ENCODE measurements at places on chromosomes 12 and 14.
A peak's percentile ranks its signal among the peaks of the same experiment; 100 is the strongest.

GRCh38 chr12:59386236-59386635 is 209.6 kb upstream of the SLC16A7 start:
- no peak for ATAC-seq

DNA sequence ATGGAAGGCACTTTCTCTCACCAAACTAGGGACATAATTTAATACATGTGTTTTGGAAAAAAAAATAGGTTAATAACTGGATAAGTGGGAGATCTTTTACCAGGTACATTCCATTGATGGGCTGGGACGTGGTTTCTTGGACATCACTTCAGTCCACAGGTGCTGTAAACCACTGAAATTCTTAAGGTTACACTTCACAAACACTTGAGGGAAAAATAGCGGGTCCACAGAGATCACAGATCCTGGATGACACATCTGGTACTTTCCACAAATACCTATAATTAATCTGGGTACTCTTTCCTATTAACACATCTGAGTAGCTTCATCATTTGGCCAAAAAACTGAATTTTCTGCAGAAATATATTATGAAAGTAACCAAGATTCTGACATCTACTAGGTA is 85.0 kb downstream of the POLR3B start:
- ATAC-seq: no peak

- no peak for ATAC-seq
Measured at GRCh38 chr12:71640316-71640715, 23.3 kb downstream of the ZFC3H1 start.

DNA sequence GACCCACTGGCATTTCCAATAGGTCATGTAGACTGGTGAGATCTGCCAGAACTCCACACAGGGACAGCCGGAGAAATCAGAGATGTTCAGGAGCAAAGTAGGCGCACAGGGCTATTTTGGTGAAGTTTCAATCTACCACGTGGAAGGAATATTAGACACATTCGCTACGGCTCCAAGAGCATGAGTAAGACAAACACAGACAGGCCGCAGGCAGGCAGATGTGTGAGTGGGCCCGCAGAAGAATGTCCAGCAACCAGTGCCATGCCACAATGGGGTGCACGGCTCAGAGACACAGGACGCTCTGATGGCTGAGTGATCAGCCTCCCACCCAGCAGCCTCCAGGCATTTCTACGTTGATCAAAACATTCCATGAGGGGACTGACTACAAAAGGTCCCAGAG is 10.4 kb downstream of the SLC15A4 start:
- no peak for ATAC-seq

DNA sequence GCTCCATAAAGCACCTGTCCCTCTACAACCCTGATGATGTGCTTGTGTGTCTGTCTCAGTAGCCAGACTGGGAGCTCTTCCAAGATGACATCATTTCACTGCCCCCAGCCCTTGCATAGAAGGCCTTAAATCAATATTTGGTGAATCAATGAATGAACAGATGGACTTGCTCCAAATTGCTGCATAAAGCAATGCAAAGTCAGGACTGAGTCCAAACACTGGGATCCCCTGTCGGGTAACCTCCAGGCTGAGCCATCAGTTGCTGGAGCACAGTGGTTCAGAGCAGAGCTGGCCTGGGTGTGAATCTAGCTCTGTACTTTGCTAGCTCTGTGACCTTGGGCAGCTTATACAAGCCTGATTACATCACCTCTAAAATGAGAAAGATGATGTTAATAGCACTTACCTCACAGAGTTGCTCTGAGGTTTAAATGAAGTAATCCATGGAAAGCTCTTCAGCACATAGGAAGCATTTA is 120.3 kb upstream of the VASH1 start:
- no peak for ATAC-seq

DNA sequence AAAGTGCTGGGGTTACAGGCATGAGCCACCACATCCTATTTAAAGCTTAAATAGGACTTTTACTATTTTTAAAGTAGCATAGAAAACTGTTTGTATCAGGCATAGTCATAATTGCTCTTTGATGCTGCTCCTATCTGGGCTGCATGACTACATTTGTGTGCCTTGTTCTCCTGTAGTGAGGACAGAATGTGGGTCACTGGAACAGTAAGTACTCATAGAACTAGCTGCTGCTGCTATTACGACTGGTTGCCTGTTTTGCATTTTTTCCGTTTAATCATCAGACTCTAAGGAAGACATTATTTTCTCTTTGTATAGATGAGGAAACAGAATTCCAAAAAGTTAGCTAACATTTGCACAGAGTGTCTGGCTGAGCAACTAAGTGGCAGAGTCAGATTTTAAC is 42.8 kb downstream of the ZC3H14 start:
- ATAC-seq: peak; percentile 95

- ATAC-seq: no peak
Measured at GRCh38 chr12:97758194-97758501, 295.5 kb downstream of the RMST start.

- ATAC-seq: no peak
Measured at GRCh38 chr12:70002097-70002911, 177.3 kb downstream of the MYRFL start.

DNA sequence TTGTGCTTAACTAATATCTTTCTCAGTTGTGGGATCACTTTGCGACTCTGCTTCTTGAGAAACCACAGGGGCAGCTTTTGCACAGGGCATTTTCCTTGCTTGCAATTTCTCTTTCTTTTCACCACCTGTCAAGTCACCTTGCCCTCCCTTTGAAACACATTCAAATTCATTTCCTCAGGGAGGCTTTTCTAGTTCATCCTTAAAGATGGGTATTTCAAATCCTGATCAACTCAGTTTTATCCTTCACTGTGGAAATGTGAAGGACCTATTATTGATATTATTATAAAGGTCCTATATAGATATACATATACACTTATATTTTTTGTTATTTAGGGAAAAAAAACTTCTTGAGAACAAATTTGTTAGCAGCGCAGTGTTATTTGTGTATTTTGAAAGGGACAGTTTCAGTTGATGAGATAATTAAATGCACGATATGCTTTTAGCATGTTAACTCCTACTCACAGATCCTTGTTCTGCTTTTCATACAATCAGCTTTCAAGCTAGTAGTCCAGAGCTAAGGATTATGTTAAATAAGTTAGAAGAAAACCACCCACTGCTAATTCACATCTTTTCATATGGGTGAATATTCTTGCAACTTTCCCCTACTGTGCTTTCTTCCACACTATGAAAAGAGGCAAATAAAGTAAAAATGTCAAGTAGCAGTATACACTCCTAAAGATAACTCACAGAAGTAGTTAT is 501.4 kb upstream of the RGS6 start:
- no peak for ATAC-seq

DNA sequence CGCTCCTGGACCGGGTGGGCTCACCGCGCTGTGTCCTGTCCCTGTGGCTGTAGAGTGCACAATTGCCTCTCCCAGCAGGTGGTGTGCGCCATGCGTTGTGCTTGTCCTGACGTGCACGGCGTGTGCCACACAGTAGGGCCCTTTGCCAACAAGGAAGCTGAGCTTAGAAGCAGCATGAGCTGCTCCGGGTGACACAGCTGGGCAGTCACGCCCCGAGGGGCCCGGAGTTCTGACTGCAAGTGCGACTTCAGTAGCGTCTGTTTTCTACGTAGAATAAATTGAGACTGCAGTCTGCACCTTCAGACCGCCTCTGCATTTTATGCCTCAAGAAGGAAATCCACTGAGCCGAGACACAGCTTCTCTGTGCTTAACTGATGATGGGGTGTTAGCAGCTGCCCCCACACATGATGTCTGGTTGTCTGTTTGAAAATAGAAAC is 81.6 kb downstream of the ADGRD1 start:
- ATAC-seq: no peak

- no peak for ATAC-seq
Measured at GRCh38 chr14:100786576-100787219, 39.2 kb upstream of the MEG3 start.

- ATAC-seq: no peak
Measured at GRCh38 chr14:87522575-87522974, 470.4 kb downstream of the GALC start.

- ATAC-seq: no peak
Measured at GRCh38 chr14:92928258-92928629, 5.3 kb downstream of the CHGA start.

GRCh38 chr12:24630446-24630845 is 318.5 kb downstream of the BCAT1 start:
- no peak for ATAC-seq

DNA sequence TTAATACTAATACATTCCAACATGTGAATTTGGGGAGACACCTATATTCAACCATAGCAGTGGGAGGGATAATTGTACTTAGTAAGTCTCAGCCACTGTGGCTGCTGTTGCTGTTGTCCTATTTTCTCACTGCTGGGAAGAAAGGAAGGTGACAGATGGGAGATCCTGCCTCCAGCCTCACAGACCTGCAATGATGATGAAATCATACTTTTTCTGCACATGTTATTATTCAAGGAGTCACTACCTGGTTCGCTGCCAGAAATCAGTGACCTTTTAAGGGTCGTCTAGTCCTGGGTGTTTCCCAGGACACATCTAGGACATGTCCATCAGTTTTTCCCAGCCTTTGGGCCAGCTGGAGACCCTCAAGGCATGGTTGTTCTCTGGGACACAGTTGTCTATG is 106.2 kb upstream of the RPH3A start:
- no peak for ATAC-seq

GRCh38 chr14:97377550-97377949 is 580.4 kb downstream of the VRK1 start:
- ATAC-seq: no peak

DNA sequence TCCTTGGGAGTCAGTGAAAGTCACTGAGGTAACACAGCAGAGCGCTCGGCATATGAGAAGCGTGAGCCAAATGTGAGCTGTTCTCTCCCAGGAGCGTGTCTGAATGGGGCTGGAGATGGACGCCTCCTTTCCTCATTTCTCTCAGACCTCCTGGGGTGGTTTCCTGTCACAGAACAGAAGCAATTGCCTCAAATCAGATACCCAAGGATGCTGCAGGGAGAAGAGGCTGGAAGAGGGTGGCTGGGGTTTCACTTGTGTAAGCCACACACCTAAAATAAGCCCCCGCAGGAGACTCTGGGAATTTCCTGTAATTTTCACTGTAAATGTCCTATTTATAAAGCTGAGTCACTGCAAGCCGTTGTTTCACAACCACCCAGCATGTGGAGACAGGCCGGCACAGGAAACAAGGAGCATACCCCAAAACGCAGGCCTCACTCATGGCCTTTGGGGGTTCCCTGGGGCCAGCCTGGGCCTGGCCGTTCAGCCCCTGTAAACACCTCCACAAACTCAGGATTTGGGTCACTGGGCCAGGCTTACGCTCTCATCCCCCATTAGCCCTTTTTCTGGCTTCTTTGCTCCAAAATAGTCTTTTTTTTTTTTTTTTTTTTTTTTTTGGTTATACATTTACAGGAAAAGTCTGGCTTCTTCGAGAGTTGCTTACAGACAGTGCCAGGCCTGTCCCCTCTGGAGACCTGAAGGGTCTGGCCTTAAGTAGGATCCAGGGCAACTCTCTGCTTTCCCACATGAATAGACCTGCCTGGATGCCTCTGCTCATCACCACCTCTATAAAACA is 55.3 kb downstream of the VCPKMT start:
- ATAC-seq: peak; percentile 24

DNA sequence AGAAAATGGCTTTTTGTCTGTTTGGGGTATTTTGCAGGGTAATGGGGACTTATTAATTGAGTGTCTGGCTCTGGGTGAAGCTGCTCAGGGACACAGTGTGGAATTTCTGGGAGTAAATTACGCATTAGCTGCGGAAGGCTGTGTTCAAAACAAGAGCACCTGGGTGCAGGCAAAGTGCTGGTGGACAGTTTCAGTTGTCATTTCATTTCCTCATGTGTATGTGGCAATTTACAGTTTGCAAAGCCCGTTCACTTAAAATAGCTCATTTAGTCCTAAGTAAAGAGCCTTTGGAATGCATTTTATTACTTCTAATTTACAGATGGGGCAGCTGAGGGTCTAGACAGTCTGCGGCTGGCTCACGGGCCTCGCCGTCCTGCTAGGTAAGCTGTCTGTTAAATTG is 546.8 kb downstream of the BCL11B start:
- no peak for ATAC-seq

DNA sequence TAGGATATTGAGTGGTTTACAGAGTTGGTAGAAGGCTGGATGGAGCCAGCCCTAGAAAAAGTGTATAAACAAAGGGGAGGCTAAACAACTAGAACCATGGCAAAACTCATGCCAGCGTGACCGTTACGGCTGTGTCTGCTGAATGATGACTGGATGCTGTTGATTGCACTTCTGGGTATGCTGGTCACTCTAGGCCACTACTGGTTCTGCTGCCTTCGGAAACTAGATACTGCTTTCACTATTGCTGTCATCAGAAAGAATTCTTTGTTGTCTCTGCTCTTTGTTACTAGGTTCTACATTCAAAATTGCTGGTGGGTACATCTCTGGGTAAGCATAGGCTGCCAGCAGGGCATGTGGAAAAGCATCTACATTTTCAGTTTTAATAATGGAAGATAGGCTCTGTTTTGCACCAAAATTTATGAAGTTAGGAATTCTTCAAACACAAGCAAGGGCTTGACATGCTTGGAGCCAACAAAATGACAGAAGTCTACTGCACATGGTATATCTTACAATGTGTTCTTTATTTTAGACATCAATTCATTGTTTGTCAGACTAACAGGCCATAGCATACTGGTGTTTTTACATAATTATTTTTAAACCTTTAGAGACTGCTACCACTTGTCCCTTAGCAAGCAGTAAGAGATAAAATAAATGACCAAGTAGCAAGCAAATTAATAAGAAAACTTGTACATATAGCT is 15.4 kb downstream of the MON2 start:
- no peak for ATAC-seq

- no peak for ATAC-seq
Measured at GRCh38 chr12:16499611-16500010, 106.4 kb downstream of the LMO3 start.

DNA sequence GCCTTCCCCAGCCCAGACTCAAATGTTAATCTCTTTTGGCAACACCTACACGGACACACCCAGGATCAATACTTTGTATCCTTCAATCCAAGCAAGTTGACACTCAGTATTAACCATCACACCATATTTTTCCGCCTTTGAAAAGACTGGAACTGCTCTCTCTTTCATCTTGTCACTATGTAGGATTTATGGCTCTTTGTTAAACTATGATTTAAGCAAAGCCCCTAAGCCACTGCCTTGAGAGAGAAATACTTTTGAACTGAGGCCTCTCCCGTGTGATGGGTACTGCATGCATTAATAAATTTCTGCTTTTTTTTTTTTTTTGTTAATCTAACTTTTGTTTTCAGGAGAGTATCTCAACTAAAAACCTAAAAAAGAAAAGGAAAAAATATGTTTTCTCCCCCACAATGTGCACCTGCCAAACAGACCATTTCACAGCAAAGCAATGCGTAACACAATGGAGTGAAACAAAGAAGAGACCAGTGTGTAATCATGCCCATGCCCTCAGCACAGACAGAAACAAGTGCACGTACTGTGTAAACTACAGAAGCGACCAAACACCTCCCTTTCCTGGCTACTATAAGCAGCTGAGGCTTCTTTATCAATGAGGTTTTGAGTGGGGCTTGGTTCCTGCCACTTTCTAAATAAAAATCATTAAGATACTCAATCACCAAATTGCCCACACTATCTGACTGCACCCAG is 28.3 kb upstream of the ETFBKMT start:
- no peak for ATAC-seq

Measured in activated T-helper 17 cell treated with anti-CD3 and anti-CD28 coated beads, Interleukin-2, amount 50 U/mL, for 72 hours (primary cell).